ENCODE measurements at places on chromosomes 13 and 19. TPM values are rescaled to one million over a fixed set of nuclear protein-coding genes. Genes with fewer than 3 reads are reported as not detected.

- DNase-seq = no peak
- no peaks in the 10 kb centered on the region for H3K27me3 ChIP-seq
- H3K4me1 ChIP-seq = no peaks in the 10 kb centered on the region
- H3K27ac ChIP-seq = no peak overlapping the region
- H3K4me3 ChIP-seq = no peak overlapping the region
Observed at GRCh38 chr19:10126213-10126639, 6.5 kb upstream of the EIF3G start.

DNA sequence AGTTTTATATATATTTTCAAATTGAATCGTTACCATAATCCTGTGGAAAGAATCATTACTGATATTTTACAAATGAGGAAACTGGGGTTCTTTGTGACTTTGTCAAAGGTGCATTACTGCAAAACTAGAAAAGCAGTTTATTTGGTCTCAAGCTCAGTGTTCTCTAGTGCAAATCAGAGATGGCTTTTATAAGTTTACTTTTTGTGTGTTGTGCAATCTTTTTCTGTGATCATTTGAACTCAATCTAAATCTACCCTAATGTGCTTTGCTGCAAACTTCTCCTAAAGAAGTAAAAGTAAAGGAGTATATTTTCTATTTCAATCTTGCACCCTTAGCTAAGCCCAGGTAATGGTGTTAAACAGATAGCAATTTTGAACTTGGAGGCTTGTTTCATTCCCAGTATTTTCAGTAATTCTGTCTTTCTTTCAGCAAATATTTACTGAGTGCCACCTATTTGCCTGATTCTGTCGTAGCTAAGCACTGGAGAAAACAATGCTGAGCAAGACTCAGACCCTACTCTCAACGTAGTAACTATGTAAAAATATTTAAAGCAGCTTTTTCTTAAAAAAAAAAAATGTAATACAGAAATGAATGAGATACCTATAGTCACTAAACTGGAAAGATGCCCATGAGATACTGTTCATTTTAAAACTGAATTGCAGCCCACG, 124.0 kb downstream of the TDRD3 start:
- H3K4me3 ChIP-seq = no peak overlapping the region
- no peak overlapping the region for H3K27ac ChIP-seq
- peaks cover 5% of the 10 kb centered on the region for H3K36me3 ChIP-seq
- no peak for DNase-seq

- no peak for DNase-seq
- no peaks in the 10 kb centered on the region for H3K4me1 ChIP-seq
- H3K27me3 ChIP-seq = no peaks in the 10 kb centered on the region
- H3K27ac ChIP-seq = no peak overlapping the region
- H3K4me3 ChIP-seq = no peak overlapping the region
- H3K36me3 ChIP-seq = no peaks in the 10 kb centered on the region
Observed at GRCh38 chr13:90533866-90534265, 813.6 kb upstream of the MIR17HG start.

Gene GNG7
- total RNA-seq = 5.2 TPM

Gene MRPS12
- total RNA-seq = 15.4 TPM

GRCh38 chr13:45828256-45828968, 23.1 kb downstream of the SIAH3 start:
- DNase-seq = no peak
- H3K4me1 ChIP-seq = no peaks in the 10 kb centered on the region
- no peak overlapping the region for H3K4me3 ChIP-seq
- no peaks in the 10 kb centered on the region for H3K27me3 ChIP-seq

DNA sequence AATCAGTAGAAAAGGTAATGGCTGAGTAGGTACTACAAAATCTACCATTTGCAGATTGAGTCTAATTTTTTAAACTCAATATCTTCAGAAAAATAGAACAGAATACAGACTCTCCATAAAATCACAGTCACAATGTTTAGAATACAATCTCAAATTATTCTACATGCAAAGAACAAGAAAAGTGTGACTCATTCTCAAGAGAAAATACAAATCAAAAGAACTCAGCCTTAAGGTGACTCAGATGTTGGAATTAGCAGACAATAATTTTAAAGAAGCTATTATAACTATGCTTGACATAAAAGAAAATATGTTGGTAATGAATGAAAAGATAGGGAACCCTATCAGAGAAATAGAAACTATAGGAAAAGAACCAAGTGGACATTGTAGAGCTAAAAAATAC, 78.9 kb downstream of the RXFP2 start:
- DNase-seq = no peak
- no peaks in the 10 kb centered on the region for H3K4me1 ChIP-seq
- H3K36me3 ChIP-seq = no peaks in the 10 kb centered on the region
- no peaks in the 10 kb centered on the region for H3K27me3 ChIP-seq

Gene FOSB
- total RNA-seq = 422 TPM

- peaks cover 3% of the 10 kb centered on the region for H3K4me1 ChIP-seq
- H3K4me3 ChIP-seq = no peak overlapping the region
- H3K27me3 ChIP-seq = no peaks in the 10 kb centered on the region
- H3K36me3 ChIP-seq = no peaks in the 10 kb centered on the region
Observed at GRCh38 chr19:35403116-35403760, 32.4 kb downstream of the GPR42 start.

- DNase-seq = no peak
- H3K27me3 ChIP-seq = no peaks in the 10 kb centered on the region
- no peak overlapping the region for H3K27ac ChIP-seq
- H3K4me1 ChIP-seq = peaks cover 4% of the 10 kb centered on the region
- no peaks in the 10 kb centered on the region for H3K36me3 ChIP-seq
Observed at GRCh38 chr19:29855087-29855486, 43.3 kb downstream of the CCNE1 start.
